ENCODE measurements at places on chromosomes 1 and 21.

- no peak for DNase-seq
These were observed 172.2 kb downstream of the RASAL2 start for GRCh38 chr1:178266113-178266512.

GRCh38 chr1:7519861-7520395, 251.2 kb upstream of the VAMP3 start:
- no peak for DNase-seq

DNA sequence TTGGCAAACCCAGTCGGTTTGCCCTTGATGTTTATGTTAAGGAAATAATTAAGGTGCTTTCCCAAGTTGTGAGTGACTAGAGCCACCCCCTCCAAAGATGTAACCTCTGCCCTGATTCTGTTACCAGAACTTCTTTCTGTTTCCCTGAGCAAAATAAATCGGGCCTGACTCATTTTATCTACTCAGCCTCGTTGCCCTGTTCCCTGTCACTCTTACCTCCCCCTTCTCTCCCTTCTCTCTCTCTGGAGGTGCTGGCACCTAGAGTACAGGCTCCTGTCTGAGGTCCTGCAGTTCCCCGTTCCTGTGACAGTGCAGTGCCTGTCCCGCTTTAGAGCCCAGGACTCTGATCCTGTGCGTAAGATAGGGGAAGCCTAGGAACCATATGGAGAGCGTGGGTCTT, 35.4 kb downstream of the CXADR start:
- no peak for DNase-seq

GRCh38 chr1:75136195-75136815, 2.1 kb downstream of the LHX8 start:
- no peak for DNase-seq

GRCh38 chr21:42114646-42115045, 43.5 kb downstream of the UMODL1 start:
- DNase-seq = no peak

DNA sequence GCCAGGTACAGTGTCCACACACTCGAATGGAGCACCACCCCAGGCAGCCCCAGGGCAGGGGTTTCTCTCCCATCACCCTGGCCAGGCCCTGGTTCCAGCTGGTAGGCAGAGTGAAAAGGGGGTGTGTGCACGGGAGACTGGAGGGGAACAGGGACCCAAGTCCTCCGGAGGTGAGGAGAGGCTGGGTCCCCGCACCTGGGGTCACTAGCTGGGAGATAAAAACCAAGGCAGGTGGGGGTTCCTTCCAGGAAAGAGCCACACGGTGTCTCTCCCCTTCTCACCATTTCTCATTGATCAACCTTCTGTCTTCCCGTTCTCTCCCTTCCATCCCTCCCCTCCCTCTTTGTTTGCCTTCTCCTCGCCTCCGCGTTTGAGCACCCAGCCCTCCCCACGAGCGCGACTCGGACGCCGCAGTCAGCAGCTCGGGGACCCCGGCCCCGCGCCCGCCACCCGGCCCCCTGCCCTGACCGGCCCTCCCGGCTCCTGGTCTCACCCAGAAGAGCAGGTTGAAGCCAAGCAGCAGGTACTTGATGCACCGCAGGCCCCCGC, 358 bp downstream of the TSPAN2 start:
- DNase-seq = no peak

GRCh38 chr1:172449585-172450523, 6.0 kb upstream of the PIGC start:
- peak; percentile 15 for DNase-seq

- DNase-seq = no peak
These were observed 67.6 kb downstream of the GIPC2 start for GRCh38 chr1:78113156-78113916.

GRCh38 chr1:80607064-80607463, 1193.7 kb upstream of the ADGRL2 start:
- no peak for DNase-seq

Measured in amniotic stem cell (primary cell).